ENCODE measurements at places on chromosomes 12 and 14. TPM values are rescaled to one million over a fixed set of nuclear protein-coding genes. Genes with fewer than 3 reads are reported as not detected.

GLT1D1 gene
- total RNA-seq, result not detected

PRH2 gene
- not detected for total RNA-seq

DNA sequence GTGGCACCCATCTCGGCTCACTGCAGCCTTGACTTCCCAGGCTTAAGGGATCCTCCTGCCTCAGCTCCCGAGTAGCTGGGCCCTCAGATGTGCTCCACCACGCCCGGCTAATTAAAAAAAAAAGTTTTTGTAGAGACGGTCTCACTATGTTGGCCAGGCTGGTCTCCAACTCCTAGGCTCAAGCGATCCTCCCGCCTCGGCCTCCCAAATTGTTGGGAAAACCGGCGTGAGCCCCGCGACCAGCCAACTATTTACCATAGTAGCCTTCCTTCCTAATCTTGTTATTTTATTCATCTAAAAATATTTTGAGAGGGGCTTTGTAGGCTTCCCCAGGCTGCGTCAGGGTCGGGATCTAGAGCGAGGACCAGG is 25.4 kb upstream of the YY1 start:
- DNase-seq, result no peak

DNA sequence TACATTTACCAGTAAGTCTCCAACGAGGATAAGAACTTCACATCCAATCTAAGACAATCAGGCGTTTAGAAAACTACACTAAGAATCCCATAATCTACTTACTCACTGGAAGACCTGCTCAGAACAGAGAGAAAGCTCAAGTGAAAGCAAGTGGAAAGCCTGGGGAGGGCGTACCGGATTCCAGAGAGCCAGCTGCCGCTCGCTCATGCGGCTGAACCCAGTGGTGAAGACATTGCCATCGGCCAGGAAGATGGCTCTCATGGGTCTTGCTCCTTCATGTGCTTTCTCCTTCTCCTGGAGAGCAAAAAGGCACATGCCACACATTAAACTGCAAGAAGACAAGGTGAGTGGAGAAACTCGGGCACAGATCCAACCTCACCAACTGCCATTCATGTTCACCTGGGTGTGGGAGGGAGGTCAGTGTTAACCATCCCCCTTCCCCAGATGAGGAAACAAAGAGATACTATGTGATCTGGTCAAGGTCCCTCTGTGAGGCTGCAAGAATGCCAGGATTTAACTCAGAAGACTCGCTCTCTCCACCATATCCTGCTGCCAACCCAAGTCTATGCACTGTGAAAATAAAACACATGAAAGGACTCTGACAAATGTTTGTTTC is 23.5 kb upstream of the SELPLG start:
- DNase-seq, result no peak

DNA sequence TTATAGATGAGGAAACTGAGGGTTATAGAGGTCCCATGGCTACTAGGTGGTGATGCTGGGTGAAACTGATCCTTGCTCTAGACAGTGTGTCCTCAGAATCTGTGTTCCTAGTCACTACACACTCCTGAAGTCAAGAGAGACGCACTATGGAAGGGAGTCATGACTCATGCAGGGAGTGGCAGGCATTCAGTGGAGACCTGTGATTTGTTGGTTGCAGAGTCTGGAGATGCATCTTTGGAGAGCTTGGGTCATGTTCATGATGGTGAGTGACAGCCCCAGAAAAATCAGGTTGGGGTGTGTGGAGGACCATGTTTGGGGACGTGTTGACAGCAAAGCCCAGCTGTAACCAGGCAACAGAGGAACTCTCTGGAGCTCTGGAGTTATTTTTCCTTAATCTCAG is 38.0 kb upstream of the FBXO21 start:
- no peak for DNase-seq

DNA sequence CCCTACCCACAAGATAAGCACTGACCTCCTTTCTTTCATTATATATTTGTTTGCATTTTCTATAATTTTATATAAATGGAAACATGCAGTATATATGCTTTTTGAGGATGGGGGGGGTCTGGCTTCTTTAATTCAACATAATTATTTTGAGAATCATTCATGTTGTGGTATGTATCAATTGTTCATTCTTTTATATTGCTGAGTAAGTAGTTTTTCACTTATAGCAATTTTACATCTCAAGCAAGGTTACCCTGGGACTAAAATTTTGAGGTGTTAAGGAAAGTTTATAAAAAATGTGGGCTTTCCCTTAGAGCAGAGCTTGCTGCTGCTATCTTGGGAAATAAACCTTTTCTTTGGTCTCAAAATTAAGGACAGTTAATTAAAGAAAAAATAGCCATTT is 89.9 kb upstream of the EGLN3 start:
- no peak for DNase-seq
